ENCODE measurements at places on chromosomes 4 and X.

GRCh38 chrX:134180601-134181274 is 56.2 kb upstream of the CCDC160 start:
- no peak for DNase-seq

DNA sequence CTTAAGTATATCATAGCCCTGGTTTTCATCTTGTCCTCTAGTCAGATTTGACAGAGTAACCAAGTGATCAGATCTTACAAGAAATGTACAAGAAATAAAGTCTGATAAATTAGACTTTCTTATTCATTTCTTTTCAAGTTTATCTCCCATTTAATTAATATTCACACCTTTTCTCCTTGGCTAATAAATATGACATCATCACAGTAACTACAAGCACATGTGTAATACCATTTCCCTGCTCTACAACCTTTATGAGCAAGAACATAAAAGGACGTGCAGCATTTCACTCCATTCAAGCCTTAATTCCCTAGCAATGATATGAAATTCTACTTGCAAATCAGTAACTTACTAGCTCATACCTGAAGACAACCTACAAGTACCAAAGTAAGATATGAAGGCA is 88.5 kb downstream of the BRWD3 start:
- DNase-seq = no peak

- no peak for DNase-seq
Observed at GRCh38 chrX:734362-734761, 103.8 kb downstream of the SHOX start.

- no peak for DNase-seq
Observed at GRCh38 chrX:113770071-113770470, 813.8 kb upstream of the HTR2C start.

- peak; percentile 40 for DNase-seq
Observed at GRCh38 chr4:169810325-169811323, 52.9 kb upstream of the HPF1 start.

DNA sequence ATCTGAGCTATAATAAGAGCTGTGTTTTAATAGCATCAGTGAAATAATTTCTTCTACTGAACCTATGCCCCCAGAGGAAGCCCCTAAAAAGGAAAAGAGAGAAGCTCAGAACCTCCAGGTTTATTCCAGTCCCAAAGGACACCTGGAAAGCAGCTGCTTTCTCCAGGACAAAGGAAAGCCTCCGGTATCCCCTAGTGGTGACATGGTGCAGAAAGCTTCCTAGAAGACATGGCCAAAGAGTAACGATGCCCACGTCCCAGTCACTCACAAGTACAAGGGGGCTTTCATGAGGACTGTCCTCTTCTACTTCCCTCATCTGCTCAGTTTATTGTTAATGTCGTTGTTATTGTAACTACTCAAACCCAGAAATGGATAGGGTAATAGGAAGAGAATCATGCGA is 343.9 kb downstream of the UNC5C start:
- no peak for DNase-seq

DNA sequence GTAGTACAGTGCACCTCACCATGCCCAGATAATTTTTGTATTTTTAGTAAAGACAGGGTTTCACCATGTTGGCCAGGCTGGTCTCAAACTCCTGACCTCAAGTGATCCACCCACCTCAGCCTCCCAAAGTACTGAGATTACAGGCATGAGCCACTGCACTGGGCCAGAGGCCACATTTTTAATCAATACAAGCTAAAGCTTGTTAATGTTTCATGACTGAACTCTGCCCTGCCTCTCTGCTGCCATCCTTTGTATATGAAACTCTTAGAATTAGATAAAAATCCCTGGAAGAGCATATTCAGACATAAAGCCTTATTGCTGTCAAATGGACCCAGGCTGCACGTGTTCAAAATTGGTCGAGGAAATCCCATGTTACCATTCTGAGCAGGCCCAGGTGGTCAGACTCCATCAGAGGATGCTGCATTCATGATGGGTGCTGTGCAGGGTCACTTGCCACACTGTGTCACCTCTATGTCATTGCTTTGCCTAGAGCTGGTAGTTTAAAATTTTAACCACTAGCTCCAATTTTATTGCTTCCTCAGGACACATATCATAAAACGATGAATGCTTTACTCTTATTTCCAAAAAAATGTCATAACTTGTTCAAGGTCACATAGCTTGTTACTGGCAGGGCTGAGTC is 45.2 kb downstream of the LNX1 start:
- DNase-seq = no peak

GRCh38 chr4:11704186-11704830 is 275.6 kb upstream of the HS3ST1 start:
- no peak for DNase-seq

- no peak for DNase-seq
Observed at GRCh38 chr4:119647558-119647957, 19.0 kb upstream of the PDE5A start.

- no peak for DNase-seq
Observed at GRCh38 chr4:94941706-94942105, 184.0 kb downstream of the BMPR1B start.

DNA sequence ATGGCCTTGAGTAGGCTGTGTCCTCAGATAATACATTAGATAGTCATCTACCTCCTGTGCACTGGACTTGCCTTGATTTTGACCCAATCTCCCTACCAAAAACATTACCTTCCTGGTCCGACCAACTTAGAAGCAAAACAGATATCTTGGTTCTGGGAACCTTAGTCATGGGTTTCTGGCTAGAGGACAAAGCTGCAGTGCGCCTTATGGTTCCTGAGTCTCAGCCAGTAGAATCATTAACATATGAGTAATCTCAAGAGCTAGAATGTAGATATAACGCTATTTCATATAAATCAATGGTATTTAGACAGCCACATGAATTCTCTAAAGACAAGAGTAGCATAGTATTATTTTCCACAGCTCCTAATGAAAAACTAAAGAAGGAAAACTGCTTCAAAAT is 83.1 kb downstream of the GRIA3 start:
- no peak for DNase-seq

DNA sequence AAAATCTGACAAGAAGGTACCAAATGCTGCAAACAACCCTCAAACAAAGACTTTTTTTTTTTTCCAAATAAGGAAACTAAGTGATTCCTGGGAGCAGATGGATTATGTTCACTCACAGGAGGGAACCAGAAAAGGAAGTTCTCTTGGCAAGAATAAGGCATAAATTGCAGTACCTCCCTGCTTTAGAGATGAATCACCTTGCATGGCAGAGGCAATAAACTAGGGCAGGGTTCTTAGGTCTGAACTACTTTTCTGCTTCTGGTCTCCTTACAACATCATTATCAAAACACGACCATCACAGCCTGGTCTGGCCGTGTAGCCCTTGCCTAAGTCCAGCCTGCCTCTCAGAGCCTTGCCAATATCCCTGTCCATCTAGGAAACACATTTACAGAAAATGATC is 6.3 kb downstream of the TMEM31 start:
- no peak for DNase-seq

GRCh38 chr4:22202246-22202974 is 253.8 kb upstream of the KCNIP4 start:
- no peak for DNase-seq

DNA sequence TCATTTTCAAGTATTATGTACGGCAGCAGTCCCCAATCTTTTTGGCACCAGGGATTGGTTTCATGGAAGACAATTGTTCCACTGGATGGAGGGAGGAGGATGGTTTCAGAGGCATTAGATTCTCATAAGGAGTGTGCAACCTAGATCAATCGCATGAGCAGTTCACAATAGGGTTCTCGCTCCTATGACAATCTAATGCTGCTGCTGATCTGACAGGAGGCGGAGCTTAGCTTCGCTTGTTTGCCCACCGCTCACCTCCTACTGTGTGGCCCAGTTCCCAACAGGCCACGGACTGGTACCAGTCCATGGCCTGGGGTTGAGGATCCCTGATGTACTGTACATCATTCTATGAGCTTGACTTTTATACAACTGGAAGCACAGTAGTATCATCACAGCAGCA is 48.4 kb downstream of the SMIM20 start:
- DNase-seq = no peak

DNA sequence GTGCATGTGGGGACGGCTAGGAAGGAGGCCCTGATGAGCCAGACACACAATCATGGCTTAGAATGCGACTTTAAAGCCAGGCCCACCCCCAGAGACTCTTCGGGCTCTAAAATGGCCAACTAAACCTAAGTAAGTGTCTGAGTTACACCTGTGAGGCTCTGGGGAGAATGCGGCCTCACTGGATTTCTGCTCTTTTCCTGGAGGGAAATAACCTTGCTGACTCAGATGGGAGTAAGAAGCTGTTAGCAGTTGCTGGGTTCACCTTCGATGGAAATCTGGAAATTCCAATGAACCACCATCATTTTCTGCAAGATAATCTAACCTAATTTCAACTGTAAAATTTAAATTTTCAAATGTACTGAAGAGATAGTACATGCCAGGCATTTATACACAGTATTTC is 97.6 kb upstream of the MAML3 start:
- no peak for DNase-seq

- DNase-seq = no peak
Observed at GRCh38 chrX:102624105-102624504, 24.8 kb downstream of the ARMCX5 start.

- DNase-seq = no peak
Observed at GRCh38 chr4:119032921-119033685, 102.5 kb upstream of the MYOZ2 start.

DNA sequence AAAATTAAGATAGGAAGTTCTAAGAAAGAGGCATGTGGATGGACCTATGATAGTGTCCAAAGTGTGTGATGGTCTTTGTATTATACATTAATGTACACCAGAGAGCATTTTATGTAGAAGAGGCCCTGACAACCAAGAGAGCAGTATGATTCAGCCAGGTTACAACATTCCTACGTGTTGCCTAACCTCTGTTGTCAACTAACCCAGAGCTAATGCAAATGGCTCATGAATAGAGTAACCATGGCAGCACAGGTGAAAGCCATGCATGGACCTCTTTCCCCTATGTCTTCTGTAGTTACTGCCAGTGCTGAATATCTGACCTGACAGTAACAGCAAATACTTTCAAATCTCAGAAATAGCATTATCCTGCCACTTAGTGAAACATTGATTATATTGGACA is 255.6 kb downstream of the NDST4 start:
- no peak for DNase-seq

DNA sequence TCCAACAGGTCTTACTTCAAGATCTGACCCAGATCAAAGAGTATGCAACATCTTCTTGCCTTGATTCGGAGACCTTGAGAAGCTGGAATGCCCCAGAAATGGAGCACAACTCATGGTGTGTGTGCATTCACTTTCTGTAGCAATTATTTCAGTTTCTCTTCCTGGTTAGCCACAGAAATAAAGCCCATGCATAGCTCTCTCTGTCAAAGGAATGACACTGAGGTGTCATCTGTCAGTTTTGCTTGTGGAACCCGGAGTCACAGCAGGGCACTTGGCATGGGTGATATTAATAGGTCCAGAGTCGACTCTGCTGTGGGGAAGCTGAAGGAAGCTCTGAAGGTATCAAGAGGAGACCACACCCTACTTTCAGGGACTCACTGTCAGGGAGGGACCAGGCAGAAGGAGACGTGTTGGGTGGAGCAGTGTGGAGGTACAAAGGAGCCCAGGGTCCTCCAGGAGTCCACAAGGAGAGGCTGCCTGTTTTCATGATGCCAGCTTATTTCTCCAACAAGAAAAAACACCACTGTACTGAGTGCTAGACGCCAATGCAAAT is 10.7 kb downstream of the CLNK start:
- no peak for DNase-seq

GRCh38 chr4:89119166-89119565 is 7.8 kb downstream of the TIGD2 start:
- DNase-seq = no peak

DNA sequence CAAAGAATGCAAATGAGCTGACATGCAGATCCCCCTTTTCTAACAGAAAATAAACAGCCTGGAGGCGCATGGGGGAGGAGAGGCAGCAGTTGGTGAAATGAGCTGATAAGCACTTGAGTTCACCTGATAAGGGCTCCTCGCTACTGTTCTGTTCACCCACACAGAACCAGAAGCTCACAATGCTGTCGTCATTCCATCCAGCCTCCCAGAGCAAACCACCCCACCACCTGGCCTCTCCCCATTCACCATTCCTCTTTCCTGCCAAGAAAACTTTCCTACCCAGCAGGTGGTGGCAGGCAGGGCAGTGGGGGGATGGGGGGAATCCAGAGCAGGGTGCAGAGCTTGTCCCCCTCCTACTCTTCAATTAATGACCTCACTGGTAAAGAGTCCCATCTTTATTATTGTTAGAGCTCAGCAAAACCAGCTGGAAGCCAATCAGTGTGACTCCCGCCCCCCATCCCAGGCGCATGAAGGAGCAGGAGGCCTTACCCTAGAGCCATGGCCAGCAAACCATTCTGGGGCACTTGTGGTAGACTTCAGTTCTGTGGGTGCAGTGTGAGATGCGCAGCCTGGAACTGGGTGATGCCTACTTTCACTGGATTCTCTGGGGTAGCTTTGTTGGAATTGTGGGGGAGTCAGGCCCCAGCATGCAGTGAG is 350.3 kb downstream of the ZIC3 start:
- DNase-seq = peak; percentile 38

- DNase-seq = no peak
Observed at GRCh38 chrX:1392376-1393068, 609 bp upstream of the SLC25A6 start.

- no peak for DNase-seq
Observed at GRCh38 chrX:106484233-106484632, 127.5 kb upstream of the RADX start.

GRCh38 chr4:98786866-98787265 is 128.5 kb upstream of the TSPAN5 start:
- DNase-seq = no peak

DNA sequence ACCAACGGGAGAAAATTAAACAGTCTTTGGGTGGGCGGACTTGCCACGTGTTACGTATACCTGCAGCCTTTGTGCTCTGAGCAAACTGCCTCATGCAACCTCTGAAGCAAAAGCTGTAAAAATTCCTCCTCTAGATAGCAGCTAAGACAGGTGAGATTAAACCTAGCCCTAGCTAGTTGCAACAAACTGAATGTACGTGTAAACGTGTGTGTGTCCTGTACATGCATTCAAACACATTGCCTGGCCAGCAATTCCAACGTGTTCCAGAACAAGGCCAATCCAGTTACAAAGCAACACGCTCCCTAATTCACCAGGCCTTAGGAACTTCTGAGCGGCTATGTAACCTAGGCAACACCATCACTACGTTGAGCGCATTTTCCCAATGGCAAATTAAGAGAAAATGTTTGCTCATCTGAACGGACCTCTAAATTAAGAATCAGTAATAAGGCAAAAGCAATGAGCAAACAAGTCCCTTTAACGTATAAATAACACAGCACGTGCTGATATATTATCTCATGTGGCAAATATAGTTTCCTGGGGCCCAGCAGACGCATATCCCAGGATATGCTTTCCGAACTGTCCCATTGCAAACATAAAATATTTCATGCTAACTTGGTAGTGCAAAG is 792 bp downstream of the PPID start:
- no peak for DNase-seq

GRCh38 chrX:40922307-40922706 is 162.9 kb upstream of the USP9X start:
- no peak for DNase-seq

GRCh38 chr4:2246384-2247127 is 4.6 kb upstream of the HAUS3 start:
- DNase-seq = no peak

- no peak for DNase-seq
Observed at GRCh38 chr4:90226734-90227133, 99.5 kb downstream of the CCSER1 start.

Measured in NCI-H2029 (cell line).